Activated naive CD4-positive, alpha-beta T cell treated with anti-CD3 and anti-CD28 coated beads, Interleukin-2, amount 10 ng/mL, durations not matched to agents 7 days and 5 days (primary cell): ENCODE measurements at places on chromosomes 4 and X.

- no peak for DNase-seq
Observed at GRCh38 chr4:177008071-177008835, 215.5 kb upstream of the VEGFC start.

DNA sequence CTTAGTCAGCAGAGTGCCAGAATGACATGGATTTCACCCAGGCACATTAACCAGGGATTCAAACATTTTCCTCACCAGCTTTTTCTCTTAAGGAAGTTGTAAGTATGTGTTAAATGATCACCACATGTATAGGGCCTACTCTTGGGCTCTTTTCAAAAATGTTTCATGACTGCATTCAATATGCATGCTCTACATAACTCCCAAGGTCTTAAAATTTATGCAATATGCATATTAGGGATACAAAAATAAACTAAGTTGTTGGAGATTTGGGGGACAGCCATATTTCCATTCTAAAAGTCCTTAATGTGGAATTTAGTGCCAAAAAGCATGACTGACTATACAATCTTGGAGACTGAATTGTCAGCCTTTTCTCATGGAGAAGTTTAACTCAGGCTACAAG is 25.0 kb upstream of the TRPC5OS start:
- DNase-seq, result no peak

- DNase-seq, result no peak
Observed at GRCh38 chr4:13142191-13142590, 341.9 kb downstream of the RAB28 start.

DNA sequence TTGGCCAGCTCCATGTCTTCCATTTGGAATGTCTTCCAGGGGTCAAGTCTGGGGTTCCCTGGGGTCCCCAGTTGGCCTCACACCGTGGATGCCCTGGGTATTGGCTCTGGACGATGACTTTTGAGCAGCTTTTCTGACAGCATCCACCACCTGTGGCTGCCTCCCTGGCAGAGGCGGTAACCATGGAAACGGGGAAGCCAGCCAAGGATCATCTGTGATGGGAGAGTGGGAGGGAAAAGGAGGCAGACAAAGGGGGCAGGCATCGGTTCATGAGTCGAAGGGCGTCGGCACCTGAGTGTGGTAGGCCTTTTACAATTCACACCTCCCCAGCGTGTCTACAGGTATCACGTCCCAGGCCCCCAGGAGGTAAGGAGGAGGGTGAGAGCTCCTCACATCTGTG is 152.2 kb downstream of the ASMT start:
- DNase-seq, result no peak

- no peak for DNase-seq
Observed at GRCh38 chrX:54473993-54474859, 21.8 kb downstream of the FGD1 start.

GRCh38 chrX:118541482-118541881 is 45.9 kb downstream of the DOCK11 start:
- no peak for DNase-seq

- DNase-seq, result no peak
Observed at GRCh38 chr4:109708990-109709389, 5.7 kb upstream of the CASP6 start.

DNA sequence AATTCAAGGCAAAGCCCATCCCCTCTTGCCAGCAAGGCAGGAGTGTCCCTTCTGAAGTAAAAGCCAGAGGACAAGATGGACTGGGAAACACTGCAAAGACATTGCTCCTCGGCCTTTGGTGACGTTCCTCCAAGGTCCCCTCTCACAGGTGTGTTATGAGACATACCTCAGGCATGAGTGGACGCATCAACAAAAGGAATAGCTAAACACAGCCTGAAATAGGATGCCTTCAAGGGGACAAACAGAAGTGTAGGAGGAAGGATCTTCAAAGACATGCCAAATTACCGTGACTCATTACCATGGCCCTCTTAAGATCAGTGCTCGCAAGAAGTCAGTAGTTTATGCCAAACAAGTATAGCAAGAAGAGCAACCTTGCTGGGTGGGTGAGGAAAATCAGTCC is 6.0 kb upstream of the IDS start:
- DNase-seq, result no peak

DNA sequence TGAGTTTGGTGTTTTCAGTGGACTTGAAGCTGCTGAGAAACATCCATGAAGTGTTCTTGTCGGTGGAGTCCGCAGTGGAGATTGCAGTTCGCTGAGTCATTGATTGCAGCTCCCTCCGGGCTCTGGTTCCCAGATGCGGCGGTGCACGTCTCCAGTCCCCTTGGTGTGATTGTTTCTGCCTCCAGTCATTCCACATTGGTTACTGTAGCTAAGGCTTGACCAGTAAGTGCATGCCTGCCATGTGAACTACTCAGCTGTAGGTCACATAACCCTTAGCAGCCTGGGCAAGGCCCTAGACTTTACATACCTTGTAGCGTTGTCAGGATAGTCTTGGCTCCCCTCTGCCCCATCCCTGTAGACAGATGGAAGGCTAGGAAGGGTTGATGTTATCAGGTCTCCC is 53.8 kb upstream of the CLCN4 start:
- DNase-seq, result no peak

GRCh38 chr4:113977526-113977855 is 2.0 kb downstream of the ARSJ start:
- no peak for DNase-seq

- DNase-seq, result no peak
Observed at GRCh38 chr4:34271479-34272355, 1972.6 kb downstream of the ARAP2 start.

- no peak for DNase-seq
Observed at GRCh38 chr4:84796394-84796793, 170.1 kb downstream of the WDFY3 start.

GRCh38 chr4:186714006-186714675 is 9.5 kb downstream of the FAT1 start:
- no peak for DNase-seq

DNA sequence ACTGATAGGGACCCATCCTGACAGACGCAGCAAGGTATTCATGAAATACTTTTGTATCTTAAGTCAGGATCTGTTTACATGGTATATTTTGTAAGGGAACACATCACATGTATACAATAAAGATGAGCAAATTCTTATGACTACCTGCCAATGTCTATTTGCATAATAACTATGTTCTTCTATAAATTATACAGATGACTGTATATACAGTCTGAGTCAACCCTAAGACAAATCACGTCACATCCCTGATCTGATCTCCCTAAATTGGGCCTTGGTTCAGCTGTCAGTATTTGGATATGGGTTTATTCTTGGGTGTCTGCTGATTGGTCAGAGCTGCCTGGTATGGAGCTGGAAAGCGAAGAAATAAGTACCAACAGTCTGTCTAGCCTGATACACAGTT is 93.3 kb downstream of the SERPINA7 start:
- no peak for DNase-seq

DNA sequence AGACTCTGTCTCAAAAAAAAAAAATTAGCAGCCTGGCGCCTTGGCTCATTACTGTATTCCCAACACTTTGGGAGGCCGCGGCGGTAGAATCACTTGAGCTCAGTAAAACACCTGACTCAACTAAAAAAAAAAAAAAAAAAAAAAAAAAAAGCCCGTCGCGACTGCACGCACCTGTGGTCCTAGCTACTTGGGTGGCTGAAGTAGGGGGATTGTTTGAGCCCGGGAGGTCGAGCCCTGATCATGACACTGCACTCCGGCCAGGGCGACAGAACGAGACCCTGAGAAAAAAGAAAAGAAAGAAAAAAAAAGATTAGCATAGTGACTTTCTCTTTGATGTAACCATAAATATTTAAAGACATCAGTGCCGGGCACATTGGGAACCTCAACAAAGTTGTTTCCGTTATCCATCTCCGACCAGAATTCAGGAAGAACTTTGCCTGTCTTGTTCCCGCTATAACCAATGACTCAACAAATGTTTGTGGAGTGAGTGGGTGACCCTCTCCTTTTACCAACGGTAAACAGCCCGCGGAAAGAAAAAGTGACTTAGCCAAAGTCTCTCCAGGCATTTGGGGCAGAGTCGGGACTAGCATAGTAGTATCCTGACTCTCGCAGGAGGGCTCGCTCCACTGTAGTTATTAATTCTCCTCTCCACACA is 553 bp upstream of the MED28 start:
- peak; percentile 29 for DNase-seq

GRCh38 chrX:47648376-47648775 is 2.0 kb downstream of the ELK1 start:
- DNase-seq, result peak; percentile 43

- DNase-seq, result no peak
Observed at GRCh38 chr4:165053645-165054044, at the start of gene TRIM75. Gene TRIM75 (plus strand): TSS chr4:165053866. CDS start chr4:165059148, 5,282 bp downstream.

DNA sequence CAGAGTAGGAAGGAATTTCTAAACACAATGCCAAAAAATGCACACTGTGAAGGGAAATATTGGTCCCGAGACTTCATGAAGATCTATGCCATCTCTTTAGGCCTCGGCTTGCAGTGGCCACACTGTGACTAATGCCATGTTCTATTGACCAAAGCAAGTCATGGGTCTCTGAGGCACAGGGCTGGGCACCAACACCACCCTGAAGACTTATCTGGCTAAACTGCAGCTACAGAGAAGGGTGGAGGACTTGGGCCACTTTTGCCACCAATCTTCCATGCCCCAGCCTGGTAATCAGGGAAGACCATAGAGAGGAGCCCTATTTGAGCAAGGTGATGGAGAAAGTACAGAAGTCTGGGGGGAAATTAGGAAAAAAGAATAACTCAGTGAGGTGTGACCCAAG is 42.1 kb downstream of the HMX1 start:
- DNase-seq, result no peak

DNA sequence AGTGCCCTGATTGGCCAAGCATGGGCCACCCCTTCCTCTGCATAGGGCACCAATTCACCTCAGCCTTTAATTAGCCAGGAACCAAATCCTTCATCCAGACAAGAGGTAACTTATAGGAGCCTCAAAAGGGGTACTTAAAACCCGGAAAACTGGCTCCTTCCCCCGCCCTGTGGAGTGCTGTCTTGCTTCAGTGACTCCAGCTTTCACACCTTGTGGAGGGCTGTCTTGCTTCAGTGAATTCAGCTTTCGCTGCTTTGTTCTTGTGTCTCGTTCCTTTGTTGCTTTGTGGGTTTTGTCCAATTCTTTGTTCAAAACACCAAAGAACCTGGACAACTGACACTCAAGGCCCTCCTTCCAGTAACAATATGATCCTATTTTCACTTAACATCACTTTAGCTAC is 82.2 kb upstream of the FRG1 start:
- DNase-seq, result no peak

DNA sequence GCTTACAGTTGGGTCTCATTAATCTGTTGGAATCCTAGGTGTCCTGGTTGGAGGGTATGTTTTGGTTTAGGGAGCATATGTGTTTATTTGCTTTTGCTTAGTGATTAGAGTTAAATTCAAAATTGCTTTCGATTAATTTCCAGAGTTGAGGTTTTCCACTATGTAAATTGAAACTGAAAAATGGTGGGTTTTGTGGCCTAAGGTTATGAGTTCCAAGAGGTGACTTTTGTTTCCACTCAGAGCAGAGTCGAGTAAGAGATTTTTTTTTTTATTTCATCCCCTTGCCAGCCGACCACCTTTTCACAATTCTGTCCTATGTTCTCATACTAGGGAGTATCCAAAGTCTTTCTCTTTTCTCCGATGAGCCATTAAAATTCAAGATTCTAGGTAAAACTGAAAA is 66.9 kb downstream of the GRIA2 start:
- DNase-seq, result no peak

- DNase-seq, result no peak
Observed at GRCh38 chr4:174591243-174592021, 69.1 kb upstream of the HPGD start.

DNA sequence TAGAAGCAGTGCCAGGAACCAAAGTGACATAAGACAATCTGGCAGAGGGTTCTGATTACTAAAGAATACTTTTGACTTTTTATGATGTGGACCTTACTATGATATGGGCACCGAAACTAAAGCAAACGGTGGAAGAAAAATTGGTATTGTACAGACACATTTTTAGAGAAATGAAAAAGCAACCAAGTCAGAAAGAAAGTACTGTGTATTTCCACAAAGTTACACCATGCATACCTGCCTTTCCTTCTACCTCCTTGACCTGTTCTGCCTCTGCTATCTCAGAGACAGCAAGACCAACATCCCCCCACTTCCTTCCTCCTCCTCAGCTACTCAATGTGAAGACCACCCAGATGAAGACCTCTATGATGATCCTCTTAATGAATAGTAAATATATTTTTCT is 88.3 kb downstream of the HUWE1 start:
- no peak for DNase-seq

DNA sequence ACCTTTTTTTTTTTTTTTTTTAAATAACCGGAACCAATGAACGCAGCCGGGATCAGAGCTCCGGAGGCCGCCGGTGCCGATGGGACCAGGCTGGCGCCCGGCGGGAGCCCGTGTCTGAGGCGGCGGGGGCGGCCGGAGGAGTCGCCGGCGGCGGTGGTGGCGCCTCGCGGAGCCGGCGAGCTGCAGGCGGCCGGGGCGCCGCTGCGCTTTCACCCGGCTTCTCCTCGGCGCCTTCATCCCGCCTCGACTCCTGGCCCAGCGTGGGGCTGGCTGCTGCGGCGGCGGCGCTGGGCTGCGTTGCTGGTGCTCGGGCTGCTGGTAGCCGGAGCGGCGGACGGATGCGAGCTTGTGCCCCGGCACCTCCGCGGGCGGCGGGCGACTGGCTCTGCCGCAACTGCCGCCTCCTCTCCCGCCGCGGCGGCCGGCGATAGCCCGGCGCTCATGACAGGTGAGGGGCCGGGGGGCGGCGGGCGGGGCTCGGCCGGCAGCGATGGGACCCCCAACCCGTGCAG is 337 bp downstream of the STIM2 start:
- peak; percentile 68 for DNase-seq

DNA sequence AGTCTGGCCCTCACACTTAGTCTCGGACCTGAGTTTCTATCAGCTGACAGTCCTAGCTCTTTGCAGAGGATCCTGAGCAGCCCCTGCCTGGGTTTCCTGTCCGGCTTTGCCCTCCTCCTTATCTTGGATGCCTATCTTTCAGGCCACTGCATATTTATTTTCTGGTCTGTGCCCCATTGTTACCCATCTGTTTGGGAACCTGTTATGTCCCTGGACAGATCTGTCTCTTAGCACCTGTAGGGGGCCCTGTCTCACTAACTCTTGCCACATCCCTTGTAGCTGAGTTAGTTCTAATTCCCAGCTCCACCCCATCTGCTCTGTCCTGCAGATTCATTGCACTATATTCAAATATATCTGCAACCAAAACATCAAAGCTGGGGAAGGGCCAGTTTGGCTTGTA is 514.9 kb upstream of the LCORL start:
- no peak for DNase-seq

GRCh38 chrX:47145395-47146120 is 537 bp downstream of the RBM10 start:
- peak; percentile 23 for DNase-seq

DNA sequence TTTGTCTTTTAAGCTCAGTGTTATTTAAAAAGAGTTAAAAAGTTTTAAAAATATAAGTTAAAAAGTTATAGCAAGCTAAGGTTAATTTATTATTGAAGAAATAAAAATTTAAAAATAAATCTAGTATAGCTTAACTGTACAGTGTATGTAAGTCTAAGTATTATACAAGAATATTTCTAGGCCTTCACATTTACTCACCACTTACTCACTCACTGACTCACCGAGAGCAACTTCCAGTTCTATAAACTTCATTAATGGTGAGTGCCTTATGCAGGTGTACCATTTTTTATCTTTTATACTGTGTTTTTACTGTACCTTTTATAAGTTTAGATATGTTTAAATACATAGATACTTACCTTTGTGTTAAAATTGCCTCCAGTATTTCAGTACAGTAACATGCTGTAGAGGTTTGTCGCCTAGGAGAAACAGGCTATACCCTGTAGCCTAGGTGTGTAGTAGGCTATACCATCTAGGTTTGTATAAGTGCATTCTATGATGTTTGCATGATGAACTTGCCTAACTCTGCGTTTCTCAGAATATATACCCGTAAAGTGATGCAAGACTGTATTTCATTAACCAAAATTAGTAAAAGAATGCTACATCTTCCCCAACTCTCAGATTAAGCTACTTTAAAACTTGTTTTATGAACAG is 202.9 kb downstream of the CFAP299 start:
- DNase-seq, result no peak
